Central memory CD4-positive, alpha-beta T cell (primary cell): ENCODE measurements at places on chromosomes 1 and 21.

- DNase-seq = no peak
Observed at GRCh38 chr21:24895885-24896734, 711.2 kb downstream of the MRPL39 start.

- peak; percentile 55 for DNase-seq
Observed at GRCh38 chr1:183033205-183033604, 10.0 kb downstream of the LAMC1 start.

- peak; percentile 11 for DNase-seq
Observed at GRCh38 chr1:157137408-157138219, 581 bp downstream of the ETV3 start.

GRCh38 chr1:206859082-206859521 is 6.3 kb upstream of the IL20 start:
- DNase-seq = peak; percentile 17

DNA sequence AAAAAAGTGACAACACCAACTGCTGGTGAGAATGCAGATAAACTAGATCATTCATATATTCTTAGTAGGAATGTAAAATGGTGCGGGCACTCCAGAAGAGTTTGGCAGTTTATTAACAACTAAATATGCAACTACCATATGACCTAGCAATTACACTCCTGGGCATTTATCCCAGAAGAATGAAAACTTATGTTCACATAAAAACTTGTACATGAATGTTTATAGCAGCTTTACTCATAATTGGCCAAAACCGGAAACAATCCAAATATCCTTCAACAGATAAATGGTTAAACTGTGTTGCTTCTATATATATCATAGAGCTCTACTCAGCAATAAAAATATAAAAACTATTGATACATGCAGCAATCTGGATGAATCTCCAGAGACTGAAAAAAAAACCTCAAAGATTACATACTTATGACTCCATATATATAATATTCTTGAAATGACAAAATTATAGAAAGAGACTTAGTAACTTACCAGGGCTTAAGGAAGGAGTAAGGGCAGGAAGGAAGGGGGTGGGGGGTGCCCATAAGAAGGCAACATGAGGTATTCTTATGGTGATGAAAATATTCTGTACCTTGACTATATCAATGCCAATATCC is 99.9 kb downstream of the KCNH1 start:
- DNase-seq = no peak

DNA sequence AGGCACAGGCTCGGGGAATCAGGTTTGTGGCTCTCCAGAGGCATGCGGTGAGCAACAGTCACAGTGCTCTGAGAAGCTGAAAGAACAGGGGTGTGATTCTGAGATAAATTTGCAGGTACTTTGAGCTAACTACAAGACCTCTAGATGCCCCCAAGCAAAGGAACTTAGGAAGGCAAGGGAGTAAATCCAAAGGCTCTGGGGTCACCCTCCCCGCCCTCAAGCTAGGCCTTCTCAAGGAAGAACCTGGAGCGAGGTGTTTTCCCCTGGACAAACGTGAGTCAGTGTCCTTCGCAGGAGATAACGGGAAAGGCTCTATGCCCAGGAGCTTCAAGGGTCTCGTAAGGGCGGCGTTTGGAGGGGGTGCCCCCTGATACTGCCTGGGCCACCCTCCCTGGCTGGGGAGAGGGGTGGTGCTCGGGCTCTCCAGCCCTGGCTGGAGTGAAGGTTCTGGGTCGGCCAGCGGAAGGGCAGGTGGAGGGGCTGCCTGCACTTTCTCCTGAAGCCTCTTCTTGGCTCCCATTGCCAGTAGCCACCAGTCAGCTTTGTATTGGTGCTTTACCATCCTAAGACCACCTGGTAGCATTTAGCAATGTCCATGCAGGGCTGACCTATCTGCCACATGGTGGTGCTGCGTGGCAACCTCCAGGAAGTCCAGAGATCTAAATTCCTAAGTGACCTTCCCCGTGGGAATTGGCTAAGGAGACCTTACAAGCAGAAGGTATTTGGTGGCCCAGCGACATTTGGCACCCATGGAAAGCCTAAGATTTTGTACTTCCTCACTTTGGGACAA is 44.0 kb downstream of the GPR161 start:
- DNase-seq = no peak

GRCh38 chr1:10591010-10591409 is 116.3 kb downstream of the PEX14 start:
- no peak for DNase-seq

DNA sequence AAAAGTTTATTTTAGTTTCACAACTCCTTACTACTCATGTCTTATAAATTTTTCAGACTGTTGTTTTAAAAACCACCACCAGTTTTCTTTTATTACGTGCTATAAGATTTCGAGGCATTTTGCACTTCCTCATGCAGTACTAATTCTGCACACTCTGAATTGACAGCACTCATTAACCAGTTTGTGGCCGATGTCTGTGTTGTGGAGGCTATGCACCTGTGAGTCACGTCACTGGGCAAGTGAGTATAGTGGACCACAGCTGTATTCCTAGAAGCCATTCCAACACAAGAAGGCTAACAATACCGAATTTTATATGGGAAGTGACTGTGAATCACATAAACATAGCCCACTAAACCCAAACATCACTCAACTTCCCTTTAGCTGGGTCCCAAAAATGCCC is 21.0 kb upstream of the SPATA6 start:
- DNase-seq = no peak

- DNase-seq = no peak
Observed at GRCh38 chr1:230753586-230754251, 6.5 kb downstream of the CAPN9 start.
